Cortex of kidney (tissue), 1 donor: ENCODE measurements at places on chromosomes 1 and 21.

- DNase-seq = no peak
These were observed 7.9 kb downstream of the CD53 start for GRCh38 chr1:110880708-110881374.

GRCh38 chr1:199447906-199448305 lies 579.6 kb upstream of the NR5A2 start:
- no peak for DNase-seq

- no peak for DNase-seq
These were observed 17.0 kb downstream of the RBP7 start for GRCh38 chr1:10014016-10014415.

GRCh38 chr1:218476385-218476784 lies 131.2 kb downstream of the TGFB2 start:
- no peak for DNase-seq

- no peak for DNase-seq
These were observed 418.8 kb downstream of the SIPA1L2 start for GRCh38 chr1:232211149-232211548.

DNA sequence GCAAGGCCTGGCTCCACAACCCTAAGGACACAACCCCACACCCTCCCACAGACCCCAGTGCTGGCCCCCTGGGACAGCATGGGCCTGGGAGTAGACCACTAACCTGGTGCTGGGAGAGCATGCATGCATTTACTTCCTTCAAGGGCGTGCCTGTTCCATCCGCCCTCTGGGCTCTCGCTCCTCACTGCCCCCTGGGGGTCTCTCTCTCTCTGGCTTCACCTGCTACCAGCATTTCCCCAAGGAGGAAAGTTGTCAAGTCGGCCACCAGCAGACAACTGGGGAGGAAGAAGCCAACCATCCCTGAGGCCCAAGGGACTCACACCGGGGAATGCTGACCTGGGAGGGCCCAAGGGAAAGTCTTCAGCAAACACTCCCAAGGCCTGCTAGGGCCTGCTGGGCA lies 6.5 kb downstream of the LRP8 start:
- no peak for DNase-seq
